ENCODE measurements at places on chromosomes 6 and 20.

DNA sequence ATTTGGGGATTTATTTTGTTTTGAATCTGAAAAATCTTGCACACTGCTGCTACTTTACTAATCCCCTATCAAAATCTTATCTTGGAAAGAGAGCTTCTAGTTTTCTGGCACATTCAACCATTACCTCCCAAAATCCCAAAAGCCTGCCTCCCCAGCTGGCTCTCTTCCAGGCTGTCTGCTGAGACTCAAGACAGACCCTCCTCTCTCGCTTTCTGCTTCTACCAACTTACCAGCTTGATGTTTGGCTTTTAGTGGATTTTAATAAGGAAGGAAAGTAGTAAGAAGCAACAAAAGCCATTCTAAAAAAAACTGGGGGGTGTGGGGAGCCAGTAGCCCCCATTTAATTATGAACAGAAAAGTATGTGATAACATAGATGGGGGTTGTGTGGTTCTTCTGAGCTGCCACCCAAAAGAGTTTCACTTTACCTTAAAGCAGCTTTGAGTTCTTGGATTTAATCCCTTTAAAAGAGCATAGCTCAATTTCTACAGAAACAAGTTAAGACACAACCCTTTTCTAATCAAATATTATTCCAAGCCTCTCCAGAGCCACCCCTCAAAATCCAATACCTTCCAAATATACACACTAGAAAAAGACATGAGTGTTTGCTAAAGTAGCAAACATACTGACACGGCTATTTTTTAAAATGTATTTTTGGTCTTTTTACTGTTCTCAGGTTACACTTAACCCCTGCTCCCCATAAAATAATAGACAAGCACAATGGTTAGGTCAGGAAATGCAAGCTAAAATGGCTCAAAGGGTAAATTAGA is 71.7 kb downstream of the ATP9A start:
- no peak for DNase-seq

- peak; percentile 43 for DNase-seq
Observed at GRCh38 chr6:137043710-137044365, 927 bp downstream of the IL20RA start.

DNA sequence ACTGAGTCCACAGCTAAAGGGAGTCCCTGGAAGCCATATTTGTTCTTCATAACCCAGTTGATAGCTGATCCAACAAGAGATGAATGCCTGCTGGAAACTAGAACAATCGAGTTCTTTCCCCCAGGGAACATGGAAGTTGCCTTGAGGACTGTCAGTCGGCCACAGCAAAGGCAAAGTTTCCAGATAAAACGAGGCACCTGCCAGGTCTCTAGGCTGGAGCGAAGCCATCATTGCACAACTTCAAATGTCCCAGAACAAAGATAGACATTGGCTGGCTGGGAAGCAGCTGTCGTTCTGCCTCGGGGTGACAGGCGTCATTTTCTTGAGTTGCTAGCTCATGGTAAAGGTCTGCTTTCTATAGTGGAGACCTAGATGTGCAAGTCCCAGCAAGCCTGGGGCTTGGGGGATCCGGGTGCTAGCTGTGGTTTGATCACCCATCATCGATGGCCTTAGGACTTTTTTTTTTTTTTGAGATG is 184.4 kb upstream of the ZNF217 start:
- no peak for DNase-seq

DNA sequence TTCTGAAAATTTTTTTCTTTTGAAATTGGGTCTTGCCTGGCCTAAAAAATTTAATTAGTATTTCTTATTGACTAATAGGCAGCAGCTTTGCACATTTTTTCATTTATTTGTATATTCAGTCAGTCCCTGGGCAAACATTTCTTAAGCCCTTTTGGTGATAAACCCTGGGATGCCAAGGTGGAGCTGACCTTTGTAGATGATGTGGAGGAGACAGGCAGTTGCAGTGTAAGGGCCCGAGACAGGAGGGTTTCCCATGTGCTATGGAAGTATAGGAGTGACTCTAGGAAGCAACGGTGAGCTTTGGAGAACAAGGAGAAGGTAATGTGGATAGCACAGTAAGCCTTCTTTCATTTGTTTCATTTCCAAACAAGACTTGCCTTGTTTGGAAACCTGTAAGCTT is 3.5 kb downstream of the MYBL2 start:
- no peak for DNase-seq

DNA sequence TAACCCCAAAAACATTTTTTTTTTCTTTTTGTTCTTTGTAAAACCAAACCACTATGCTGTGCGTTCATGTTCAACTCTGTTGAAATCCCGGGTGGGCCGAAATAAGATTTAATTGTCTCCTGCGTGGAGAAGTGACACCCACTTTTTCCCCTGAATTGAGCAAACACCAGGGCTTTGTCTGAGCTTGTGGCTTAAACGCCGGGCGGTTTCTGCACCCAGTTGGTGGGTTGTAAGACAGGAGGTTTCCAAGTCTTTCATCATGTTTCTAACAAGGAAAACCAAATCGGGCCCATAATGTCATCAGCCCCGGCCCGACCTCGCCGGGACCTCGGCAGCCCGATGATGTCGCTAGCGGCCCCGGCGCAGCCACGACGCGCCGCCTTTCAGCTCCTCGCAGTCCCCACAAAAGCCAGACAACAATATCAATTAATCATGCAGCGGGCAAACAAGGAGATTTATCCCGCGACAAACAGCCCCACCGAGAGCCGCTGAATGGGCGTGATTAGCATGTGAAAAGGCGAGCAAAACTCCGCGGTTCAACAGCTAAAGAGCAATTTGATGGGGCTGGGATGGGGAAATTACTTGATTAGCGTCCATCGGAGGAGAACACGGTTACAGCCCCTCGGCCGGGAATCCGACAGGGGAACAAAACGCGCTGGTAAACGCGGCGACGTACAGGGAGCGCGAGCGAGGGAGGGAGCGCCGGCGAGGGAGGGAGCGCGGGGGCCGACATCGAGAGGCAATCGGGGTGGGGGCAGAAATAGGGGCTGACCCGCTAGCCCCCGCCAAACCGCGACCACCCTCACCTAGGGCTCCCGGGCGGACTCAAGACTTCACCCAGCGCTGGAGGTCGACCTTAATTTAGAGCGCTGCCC is 5.3 kb downstream of the LINC00237 start:
- peak; percentile 79 for DNase-seq

- DNase-seq, result no peak
Observed at GRCh38 chr6:135861189-135861588, 9.7 kb downstream of the PDE7B start.

Measured in H9 (cell line).